ENCODE measurements at places on chromosomes 1 and 21.

- DNase-seq, result no peak
These were observed 18.4 kb downstream of the HIPK1 start for GRCh38 chr1:113947388-113948107.

GRCh38 chr1:203327684-203328457, 22.6 kb downstream of the BTG2 start:
- DNase-seq, result peak; percentile 44

- peak; percentile 56 for DNase-seq
These were observed 278.3 kb upstream of the NRIP1 start for GRCh38 chr21:15343066-15343465.

- DNase-seq, result no peak
These were observed 10.2 kb downstream of the TLCD4 start for GRCh38 chr1:95127380-95127779.

GRCh38 chr1:61742620-61743430, 545 bp downstream of the PATJ start:
- DNase-seq, result peak; percentile 30

- DNase-seq, result peak; percentile 18
These were observed 98.0 kb upstream of the DEPDC1 start for GRCh38 chr1:68594851-68595250.

DNA sequence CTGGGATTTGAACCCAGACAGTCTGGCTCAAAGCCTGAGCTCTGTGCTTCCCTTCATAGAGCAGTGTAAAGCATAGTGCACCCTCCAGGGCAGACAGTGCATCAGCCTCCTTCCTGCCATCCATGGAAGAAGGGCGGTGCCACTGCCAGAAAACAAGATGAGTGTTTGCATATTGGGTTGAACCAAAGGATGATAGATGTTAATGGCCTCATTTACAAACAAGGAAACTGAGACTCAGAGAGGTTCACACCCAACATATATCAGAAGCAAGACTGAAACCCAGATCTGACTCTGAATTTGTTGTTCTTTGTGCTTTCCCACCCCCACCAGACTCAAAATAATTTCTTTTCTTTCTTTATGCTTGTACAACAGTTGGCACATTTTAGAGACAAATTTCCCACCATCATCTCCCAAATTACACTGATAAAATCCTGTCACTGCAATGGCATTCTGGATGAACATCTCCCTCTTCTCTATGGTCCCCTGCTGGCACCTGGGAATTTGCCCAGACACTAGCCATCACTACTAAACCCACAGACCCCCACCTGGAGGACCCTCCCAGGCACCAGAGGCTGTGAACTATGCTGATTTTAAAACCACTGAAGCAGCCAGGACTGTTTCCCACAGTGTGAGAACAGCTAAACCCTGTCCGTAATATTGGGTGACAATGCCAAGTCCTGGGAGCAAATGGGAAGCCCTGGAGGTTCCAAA, 45.4 kb upstream of the MPZL1 start:
- no peak for DNase-seq

- no peak for DNase-seq
These were observed 10.5 kb upstream of the LAX1 start for GRCh38 chr1:203754455-203754864.

- no peak for DNase-seq
These were observed 4.4 kb downstream of the KCNN3 start for GRCh38 chr1:154865442-154866256.

DNA sequence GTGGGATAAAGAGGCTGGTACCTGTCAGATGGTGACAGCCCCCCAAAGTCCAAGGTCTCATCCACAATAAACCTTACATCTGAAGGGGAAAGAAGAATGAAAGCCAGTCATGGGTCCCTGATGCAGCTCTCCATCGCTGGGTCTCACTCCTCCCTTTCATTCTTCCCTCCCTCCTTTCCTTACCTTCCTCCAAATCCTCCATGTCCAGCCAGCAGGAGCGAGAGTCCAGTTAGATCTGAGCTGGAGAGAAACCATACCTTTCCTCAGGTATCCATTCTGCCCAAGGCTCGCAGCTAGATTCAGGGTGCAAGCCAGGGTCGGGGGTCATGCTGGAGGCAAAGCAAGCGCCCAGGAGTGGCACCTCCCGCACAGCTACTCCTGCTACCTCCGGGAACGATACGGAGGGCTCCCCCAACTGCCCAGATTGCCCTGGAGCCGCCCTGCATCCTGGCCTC, 421 bp downstream of the PSRC1 start:
- no peak for DNase-seq

DNA sequence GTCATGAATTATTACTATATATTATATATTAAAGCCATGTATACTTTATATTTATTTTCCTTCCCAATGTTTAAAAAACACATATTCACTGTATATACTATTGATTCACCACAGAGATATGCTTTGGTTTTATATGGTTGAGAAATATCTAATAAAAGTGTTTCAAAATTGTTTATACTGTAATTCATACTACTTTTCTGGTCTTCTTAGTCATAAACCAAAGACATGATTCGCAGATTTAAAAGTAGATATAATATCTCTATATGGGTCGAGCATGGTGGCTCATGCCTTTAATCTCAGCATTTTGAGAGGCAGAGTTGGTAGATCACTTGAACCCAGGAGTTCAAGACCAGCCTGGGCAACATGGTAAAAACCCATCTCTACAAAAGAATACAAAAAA, 738.4 kb downstream of the USP25 start:
- peak; percentile 28 for DNase-seq

DNA sequence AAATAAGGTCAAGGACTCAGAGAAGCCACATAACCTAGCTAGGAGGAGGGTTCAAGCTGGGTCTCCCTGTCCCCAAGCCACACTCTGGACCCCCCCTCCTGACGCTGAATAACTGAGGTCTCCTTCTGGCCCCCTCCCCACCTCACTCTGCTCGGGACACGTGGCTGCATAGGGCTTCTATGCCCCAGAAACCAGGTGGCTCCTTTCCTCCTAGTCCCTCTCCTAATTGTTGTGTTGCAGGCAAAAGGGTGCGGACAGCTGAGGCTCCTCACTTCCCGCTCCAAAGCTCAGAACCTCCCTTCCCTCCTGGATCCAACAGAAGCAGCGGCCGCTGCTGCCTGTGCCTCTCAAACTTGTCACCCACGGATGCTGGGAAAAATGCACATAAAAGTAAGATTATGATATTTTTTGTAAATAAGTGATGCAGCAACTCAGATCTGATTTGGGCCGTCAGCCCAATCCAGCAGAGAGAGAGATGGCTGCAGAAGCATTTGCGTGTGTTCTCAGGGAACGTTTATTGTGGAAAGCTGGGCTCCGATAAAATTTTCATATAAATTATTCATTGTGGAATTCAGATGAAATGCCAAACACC, 40.8 kb upstream of the C1orf174 start:
- DNase-seq, result no peak

DNA sequence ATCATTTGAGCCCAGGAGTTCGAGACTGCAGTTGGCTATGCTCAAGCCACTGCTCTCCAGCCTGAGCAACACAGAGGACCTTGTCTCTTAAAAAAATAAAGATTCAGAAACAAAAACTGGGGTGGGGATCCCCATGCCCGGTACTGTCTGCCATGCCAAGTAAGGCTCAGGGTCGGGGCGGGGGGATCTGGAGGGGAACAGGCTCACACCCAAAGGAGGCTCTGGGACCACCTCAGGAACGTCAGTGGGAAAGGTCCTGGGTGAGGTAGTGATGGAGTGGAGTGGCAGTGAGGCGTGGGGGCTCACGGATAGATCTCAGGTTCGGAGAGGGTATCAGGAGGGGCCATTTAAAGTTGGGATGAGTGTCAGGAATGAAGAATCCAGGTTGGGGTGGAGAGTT, 765 bp upstream of the S100A4 start:
- DNase-seq, result no peak

DNA sequence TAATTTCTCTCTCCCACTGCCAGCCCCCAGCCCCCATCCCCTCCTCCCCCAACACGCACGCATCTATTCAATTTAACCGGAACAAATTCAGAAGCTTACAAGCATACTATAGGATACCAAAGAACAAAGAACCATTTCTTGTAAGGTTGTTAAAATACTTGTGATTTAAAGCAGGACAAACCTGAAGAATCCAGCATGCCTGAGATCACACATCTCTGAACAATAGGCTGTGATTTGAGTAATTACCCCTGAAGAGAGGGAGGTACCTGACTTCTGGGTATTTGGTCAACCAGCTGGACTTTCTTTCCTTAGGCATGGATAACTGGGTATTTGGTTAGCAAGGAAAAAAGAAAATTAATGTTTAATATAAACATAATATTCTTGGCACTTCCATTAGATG, 105.1 kb downstream of the NMNAT2 start:
- DNase-seq, result no peak

DNA sequence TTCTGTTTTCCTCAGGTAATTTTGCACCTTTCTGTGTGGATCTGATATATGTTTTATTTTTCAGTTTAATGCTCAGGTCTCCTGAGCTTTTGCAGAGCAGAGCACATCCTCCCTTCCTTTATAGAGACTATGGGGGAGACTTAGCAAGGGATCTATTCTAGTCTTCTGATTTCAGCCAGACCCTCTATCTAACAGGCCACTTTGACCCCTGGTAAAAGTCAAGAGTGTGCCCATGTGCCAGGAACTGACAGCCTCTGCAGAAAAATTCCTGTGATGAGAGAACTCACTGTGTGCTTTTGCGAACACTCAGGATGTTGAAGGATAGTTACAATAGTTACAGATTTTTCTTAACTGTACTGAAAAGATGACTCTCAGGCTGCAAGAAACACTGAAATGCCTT, 123.3 kb downstream of the NOS1AP start:
- DNase-seq, result no peak

DNA sequence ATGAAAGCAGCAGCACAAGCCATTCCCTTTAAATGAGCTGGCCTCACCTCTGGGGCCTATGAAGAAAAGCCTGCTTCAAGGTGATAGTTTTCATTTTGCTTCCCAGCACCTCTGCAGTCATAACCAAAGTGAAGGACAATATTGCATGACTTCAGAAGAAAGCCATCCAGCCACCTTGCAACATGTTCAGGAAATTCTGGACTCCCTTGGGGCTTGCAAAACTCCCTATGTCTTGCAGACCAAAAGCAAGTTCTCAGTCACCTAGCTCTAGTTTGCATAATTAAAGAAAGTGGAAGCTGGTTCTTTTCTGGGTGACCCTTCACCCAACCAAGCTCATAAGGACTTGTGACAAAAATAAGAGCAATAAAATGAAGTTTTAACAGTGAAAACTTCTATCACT, 87.6 kb downstream of the GFI1 start:
- DNase-seq, result peak; percentile 6

- peak; percentile 93 for DNase-seq
These were observed 2.5 kb upstream of the MEF2D start for GRCh38 chr1:156502894-156503697.

DNA sequence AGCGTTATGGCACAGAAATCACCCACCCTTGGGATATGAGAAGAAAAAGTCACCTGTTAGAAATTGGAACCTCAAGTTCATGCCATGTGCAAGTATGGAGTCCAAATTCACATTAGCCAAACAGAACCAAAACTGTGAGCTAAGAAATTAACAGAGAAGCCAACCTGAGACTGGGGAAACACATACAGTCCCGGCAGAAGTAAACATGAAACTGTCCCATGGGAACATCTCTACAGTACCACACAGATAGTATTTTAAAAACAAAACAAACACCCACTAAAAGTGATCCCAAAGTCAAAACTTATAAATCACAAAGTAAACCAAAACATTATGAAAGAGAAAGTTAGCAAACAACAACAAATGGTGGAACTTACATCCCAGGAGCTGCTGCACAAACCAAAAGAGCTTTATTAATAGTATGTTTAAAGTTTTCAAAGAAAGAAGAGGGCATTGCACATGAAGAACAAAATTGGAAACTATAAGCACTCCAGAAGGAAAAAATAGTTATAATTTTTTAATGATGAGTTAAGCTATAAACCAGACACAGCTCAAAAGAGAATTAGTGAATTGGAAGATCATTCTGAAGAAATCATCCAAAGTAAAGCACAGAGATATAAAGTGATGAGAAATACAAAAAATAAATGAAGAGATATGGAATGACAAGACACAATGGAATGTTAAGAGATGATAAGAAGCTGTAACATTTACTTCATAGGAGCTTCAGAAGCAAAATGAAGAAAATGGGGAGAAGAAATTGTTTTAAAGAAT, 83.5 kb upstream of the COA6 start:
- no peak for DNase-seq

DNA sequence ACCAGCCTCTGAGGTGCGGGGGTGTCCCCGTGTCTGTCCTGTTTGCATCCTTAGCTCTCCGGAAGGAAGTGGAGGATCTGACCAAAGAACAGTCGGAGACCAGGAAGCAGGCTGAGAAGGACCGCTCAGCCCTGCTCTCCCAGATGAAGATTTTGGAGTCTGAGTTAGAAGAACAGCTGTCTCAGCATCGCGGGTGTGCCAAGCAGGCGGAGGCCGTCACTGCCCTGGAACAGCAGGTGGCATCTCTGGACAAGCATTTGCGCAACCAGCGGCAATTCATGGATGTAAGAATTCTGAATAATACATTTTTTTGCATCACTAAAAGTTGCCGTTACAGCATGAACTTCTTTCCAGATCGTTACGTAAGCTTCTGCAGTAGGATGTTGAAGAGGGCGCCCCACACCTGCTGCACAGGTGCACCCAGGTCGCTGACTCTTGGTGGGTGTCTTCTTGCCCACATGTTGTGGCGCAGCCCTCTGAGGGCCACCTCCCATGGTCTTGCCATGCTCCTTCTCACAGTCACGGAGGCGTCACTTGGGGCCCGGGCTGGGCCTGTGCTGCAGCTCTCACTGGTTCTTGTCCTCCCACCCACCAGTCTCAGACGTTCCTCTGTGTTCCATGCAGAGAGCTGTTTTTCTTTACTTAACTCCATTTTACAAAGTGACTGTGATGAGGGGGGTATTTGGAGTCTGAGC, 61.3 kb upstream of the DIP2A start:
- DNase-seq, result no peak

GRCh38 chr1:85681087-85681486, 27.1 kb downstream of the ZNHIT6 start:
- peak; percentile 55 for DNase-seq
